NCI-H146 (cell line): ENCODE measurements at places on chromosomes 6 and 20.

DNA sequence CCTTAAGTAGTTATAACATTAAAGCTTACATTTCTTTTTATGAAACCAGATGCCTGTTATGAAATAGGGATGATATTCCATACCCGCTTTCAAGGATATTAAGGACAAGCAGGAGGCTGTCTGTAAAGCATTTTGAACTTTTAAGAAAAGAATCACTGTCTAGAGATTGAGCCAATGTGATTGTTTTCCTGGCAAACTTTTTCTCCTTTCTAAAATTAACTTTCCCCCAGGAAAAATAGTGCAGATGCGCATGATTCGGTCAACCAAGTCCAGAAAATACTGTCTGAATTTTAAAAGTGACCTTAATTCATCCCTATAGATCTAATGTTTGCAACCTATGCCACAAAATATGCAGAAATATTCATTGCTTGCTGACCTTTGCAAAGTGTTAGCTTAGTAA lies 15.1 kb upstream of the DEK start:
- DNase-seq, result no peak

GRCh38 chr20:48592107-48592940 lies 235.5 kb downstream of the PREX1 start:
- no peak for DNase-seq

- DNase-seq, result no peak
Observed at GRCh38 chr20:36493801-36494114, 47.6 kb upstream of the MYL9 start.

GRCh38 chr6:156181506-156181905 lies 595.7 kb upstream of the ARID1B start:
- no peak for DNase-seq

DNA sequence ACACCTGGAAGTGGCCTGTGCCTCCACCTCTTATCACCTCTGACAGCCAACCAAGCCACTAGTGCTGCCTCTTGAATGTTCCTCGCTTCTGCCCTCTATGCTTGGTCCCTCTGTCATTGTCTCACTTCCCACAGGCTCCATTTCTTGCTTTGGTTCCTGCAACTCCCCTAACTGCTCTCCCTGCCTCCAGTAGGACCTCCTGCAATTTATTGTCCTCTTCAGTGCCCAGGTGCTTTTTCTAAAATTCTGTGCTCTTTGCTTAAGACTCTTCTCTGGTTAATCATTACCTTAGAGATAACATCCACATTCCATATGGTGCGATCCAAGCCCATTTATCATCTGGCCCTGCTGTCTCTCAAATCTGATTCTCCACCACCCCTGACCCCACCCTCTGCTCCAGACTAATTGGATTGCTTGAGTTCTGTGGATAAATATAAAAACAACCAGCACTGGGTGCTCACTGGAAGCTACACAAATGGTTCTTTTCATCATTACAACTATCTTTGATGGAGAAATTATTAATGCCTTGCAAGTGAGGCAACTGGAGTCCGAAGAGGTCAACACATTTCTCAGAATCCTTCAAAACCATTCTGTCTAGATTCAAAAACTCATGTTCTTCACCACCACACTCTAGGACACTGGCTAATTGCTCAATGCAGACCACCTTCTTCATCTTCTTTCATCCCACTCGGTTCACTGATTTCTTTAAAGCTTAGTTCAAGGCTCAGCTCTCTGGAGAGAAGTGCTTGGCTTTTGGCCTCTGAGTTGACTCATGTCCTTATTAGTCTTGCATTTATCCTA lies 47.2 kb downstream of the FOXA2 start:
- no peak for DNase-seq

DNA sequence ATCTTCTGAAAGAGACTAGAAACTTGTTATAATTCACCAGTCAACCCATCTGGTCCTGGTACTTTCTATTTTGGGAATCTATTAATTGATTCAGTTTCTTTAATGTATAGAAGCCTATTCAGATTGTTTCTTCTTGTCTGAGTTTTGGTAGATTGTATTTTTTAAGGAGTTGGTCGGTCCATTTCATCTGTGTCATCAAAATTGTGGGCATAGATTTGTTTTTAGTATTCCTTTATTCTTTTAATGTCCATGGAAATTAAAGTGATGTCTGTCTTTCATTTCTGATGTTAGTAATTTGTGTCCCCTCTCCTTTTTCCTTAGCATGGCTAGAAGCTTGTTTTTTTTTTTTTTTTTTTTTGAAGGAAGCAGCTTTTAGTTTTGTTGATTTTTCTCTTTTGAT lies 15.2 kb downstream of the STXBP5 start:
- no peak for DNase-seq

- no peak for DNase-seq
Observed at GRCh38 chr6:130575971-130576370, 210.2 kb downstream of the TMEM200A start.

DNA sequence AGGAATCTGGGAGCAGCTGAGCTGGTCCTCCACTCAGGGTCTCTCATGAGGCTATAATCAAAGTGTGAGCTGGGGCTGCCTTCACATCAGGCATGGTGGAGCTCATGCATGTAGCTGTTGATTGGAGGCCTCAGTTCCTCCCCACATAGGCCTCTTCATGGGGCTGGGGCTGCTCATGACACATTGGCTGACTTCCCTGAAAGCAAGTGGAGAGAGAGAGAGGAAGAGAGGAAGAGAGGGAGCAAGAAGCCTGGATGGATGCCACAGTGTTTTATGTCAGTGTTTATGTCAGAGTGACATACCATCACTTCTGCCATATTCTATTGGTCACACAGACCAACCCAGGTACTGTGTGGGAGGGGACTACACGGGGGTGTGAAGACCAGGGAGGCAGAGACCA lies 43.8 kb downstream of the EYA2 start:
- no peak for DNase-seq

DNA sequence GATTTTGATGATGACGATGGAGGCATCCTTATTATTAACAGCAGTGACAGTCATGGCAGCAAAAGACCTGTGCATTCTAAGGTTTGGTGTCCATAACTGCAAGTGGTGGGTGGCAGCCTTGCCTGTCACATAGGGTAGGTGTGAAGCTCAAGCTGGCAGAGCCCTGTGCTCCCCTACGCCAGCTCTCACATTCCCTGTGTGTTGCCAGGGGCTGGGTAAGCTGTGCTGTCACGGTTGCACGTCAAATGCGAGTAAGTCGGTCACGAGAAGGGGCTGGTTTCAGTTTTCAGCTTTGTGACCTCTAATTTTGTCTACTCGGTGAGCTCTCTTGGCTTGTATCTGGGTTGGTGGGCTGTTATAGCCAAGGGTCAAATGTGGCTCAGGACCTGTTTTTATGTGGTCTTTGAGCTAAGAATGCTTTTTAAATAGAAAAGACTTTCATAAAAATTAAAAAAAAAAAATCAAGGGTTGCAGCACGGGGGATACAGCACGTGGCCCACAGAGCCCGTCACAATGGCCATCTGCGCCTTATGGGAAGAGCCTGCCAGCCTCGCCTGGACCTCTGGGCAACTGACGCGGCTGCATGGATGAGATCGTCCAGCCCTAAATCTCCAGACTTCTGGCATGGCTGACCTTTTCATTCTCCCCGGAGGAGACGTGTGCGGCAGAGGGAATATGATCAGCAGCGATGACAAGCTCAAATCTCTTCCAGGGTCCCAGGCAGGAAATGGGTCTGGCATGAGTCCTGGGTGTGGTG lies 148.5 kb downstream of the PHACTR3 start:
- no peak for DNase-seq

- no peak for DNase-seq
Observed at GRCh38 chr6:16063580-16063979, 65.3 kb upstream of the MYLIP start.

DNA sequence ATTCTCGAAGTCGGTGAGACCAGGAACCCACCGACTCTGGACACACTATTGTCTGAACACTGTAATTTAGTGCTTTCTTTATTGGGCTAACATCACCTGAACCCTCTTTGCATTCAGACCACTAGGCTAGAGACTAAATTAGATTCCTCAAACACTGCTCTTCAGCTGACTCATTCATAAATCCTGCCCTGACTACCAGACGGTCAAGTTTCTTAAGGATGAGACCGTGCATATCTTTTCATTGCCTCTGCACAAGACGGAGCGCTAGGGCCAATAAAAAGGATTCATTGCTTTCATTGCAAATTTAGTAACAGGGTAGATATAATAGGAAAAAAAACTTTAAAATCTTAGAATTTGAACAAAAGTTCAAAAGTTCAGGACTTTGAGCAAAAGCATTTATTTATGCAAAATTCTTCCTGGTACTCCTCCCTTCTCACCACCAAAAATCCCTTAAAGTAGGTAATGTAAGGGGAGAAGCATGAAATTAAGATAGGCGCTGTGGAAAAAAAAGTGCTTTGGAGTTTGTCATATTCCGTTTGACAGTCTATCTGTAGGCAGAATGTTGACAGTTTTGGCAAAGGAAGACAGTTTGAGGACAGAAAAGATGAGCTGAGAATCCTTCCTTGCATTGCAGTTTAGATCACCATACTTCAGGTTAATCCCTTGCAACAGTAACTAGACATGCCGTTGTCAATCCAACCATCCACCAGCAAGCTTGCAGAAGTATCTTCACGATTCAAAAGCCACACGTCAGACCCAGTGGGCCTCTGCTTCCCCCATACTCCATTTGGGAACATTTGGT lies 328.6 kb upstream of the JARID2 start:
- DNase-seq, result no peak

DNA sequence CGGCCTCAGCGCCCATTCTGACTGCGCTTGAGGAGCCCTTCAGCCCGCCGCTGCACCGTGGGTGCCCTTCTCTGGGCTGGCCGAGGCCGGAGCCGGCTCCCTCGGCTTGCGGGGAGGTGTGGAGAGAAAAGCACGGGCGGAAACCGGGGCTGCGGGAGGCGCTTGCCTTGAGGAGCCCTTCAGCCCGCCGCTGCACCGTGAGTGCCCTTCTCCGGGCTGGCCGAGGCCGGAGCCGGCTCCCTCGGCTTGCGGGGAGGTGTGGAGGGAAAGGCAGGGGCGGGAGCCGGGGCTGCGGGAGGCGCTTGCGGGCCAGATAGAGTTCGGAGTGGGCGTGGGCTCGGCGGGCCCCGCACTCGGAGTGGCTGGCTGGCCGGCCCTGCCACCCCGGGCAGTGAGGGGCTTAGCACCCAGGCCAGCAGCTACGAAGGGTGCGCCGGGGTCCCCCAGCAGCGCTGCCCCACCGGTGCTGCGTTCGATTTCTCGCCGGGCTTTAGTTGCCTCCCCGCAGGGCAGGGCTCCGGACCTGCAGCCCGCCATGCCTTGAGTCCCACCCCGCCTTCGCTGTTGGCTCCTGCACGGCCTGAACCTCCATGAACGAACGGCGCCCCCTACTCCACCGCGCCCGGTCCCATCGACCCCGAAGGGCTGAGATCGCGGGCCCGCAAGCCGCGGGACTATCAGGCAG lies 45.7 kb upstream of the MCUR1 start:
- DNase-seq, result no peak

DNA sequence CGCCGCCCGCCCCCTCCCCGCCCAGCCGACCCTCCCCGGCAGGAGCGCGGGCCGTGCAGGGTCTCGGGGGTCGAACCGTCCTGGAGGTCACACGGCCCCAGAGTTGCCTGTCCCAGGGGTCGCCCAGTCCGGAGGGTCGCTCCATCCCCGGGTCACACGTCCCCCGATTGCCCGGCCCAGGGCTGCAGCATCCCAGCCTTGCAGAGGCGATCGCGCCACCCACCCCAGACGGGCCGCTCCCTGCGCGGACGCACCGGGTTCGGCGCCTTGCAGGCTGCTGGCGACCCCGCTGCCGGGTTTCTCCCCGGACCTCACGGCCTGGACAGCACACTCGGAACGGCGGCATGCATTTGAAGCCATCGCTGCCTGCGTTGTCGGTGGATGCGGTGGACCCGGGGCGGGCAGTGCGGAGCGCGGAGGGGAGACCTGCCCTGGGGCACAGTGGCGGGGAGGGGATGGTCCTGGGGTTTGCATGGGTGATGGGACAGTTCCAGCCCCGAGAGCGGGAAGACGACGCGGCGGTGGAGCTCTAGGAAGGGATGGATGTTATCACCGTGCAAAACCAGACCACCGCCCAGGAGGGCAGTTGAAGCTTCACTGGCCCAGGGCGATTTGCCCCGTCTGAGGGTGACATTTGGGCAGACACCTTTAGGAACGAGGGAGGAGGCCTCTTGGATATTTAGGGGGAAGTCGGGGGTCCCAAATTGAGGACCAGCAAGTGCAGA lies 22.7 kb upstream of the FRMD1 start:
- DNase-seq, result no peak

GRCh38 chr6:710601-711571 lies 17.9 kb upstream of the EXOC2 start:
- peak; percentile 77 for DNase-seq

DNA sequence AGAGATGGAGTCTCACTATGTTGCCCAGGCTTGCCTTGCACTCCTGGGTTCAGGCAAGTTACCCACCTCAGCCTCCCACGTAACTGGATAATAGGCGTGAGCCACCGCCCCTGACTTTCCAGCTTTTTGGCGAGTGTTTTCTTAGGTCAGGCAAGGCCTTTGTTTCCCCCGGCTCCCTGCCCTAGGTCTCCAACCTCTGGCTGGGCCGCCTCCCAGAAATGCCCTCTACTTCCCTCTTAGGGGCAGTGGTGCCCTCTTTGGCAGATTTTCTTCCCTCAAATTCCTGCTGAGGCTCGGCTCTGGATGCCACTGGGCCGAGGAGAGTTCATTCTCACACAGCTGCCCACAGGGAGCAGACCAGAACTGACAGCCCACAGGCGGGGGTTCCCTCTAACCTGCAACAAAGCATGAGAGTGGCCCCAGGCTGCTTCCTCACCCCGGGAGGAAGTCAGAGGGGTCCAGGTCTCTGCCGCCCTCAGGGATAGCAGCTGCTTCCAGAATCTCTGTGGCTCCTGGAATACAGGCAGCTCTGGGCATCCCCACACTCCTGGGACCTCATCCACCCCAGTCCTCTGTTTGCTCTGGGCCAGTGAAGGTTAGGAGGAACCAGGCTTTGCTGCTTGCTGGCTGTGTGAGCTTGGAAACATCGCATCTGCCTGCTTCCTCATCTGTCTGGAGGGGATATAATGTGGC lies 56.5 kb downstream of the TCP11 start:
- no peak for DNase-seq

DNA sequence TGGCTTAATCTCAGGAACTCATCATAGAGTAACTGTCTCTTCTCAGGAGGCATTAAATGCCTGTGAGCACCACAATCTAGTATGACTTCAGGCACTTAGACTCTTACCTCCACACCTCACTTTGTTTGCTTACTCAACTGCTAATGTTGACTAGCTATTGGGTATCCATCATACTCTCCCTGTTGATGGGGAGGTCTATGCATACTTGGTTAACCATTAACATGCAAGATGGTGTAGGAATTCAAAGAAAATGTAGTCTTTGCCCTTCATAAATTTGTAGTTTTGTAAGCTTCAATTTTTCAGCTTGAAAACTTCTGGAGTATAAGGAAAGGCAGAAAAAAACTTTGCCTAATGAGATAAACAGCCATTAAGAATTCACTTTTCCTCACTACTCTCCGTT lies 501.0 kb upstream of the MARCKS start:
- no peak for DNase-seq

- DNase-seq, result no peak
Observed at GRCh38 chr20:37529214-37529967, 1.7 kb upstream of the BLCAP start.
